ENCODE measurements at places on chromosomes 1 and 21.
A peak's percentile ranks its signal among the peaks of the same experiment; 100 is the strongest.

- peak; percentile 18 for DNase-seq
Observed at GRCh38 chr21:46459356-46460112, 843 bp downstream of the DIP2A start.

GRCh38 chr1:51572365-51572764, 44.5 kb upstream of the OSBPL9 start:
- DNase-seq, result no peak

GRCh38 chr1:157496121-157496526, 56.2 kb downstream of the FCRL5 start:
- DNase-seq, result peak; percentile 57

- DNase-seq, result no peak
Observed at GRCh38 chr1:91651661-91652071, 151.0 kb downstream of the CDC7 start.

DNA sequence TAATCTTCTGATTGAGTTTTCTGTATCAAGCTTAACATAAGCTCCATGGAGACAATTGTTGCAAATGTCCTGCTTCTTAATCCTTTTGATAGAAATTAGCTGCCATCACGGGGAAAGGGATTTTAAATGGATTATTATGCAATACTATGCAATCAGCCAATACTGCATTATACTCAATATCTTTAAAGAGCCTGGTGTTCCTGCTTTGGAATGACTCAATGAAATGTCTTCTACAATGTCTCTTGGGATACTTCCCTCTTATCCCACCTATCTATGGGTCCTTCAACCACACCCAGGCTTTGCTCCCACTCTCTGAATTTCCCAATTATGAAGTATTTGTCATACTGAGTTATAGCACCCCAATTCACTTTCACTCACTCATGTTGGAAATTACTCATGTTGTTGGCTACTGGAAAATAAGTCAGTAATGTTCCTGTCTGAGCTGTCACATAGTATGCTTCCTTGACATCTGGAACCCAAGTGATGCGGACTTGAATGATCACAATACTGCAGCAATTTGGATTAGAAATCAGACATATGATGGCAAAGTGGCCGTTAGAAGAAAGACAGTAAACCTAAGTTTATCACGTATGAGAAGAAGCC, 85.0 kb downstream of the TPR start:
- no peak for DNase-seq

GRCh38 chr1:7550981-7551380, 220.1 kb upstream of the VAMP3 start:
- DNase-seq, result no peak

- no peak for DNase-seq
Observed at GRCh38 chr1:35406103-35406502, 137.6 kb downstream of the ZMYM4 start.

GRCh38 chr21:14530592-14530991, 15.5 kb downstream of the SAMSN1 start:
- no peak for DNase-seq

Measured in retina (tissue), 1 donor.